ENCODE measurements at places on chromosomes 16 and 17. TPM values are rescaled to one million over a fixed set of nuclear protein-coding genes. Genes with fewer than 3 reads are reported as not detected.

- DNase-seq, result no peak
Measured at GRCh38 chr17:8392274-8392673, 5.4 kb downstream of the RNF222 start.

DNA sequence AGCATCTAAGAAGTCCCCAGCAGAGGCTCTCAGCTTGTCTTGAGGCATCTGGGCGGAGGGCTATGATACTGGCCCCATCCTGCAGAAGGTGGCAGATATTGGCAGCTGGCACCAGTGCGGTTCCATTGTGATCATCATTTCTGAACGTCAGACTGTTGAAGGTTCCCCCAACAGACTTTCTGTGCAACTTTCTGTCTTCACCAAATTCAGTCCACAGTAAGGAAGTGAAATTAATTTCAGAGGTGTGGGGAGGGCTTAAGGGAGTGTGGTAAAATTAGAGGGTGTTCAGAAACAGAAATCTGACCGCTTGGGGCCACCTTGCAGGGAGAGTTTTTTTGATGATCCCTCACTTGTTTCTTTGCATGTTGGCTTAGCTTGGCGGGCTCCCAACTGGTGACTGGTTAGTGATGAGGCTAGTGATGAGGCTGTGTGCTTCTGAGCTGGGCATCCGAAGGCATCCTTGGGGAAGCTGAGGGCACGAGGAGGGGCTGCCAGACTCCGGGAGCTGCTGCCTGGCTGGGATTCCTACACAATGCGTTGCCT is at the start of gene CIITA:
Gene CIITA, plus strand, starts transcription at position 404 of the 543 bp plus-strand sequence. Its CDS starts 129 bp downstream, at position 533.
- peak; percentile 65 for DNase-seq

PAQR4 gene
- 1.0 TPM for total RNA-seq

DNA sequence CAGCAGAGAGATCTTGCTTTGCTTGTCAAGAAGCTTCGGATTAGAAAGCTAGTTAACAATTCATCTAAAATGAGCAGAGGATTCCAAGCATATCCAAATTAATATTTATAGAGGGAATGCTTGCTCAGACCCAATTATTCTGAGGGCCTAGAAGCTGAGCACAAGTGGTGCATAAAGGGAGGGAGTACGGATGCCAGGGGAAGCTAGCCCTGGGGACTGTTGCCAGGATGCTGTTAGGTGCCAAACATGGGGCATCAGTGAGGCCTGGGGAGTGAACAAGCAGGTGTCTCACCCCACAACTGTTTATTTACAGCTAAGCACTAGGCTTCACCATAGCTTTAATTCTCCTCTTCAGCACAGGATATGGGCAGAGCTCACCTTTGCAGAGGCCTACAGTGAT is 684.1 kb upstream of the C16orf82 start:
- no peak for DNase-seq

GRCh38 chr16:69544088-69544487 is 21.7 kb upstream of the NFAT5 start:
- no peak for DNase-seq

KRT14 gene
- not detected for total RNA-seq

- DNase-seq, result no peak
Measured at GRCh38 chr16:81544700-81545271, 100.2 kb downstream of the CMIP start.

- no peak for DNase-seq
Measured at GRCh38 chr16:23734176-23734893, 20.5 kb upstream of the CHP2 start.

GRCh38 chr17:55440391-55440790 is 18.8 kb upstream of the MMD start:
- no peak for DNase-seq
